ENCODE measurements at places on chromosomes 11 and 22.
A peak's percentile ranks its signal among the peaks of the same experiment; 100 is the strongest.

- DNase-seq: no peak
These were observed 10.7 kb downstream of the FAM118A start for GRCh38 chr22:45320357-45320976.

GRCh38 chr11:114832532-114833125 lies 154.3 kb downstream of the NXPE2 start:
- DNase-seq: no peak

- DNase-seq: no peak
These were observed 459.0 kb downstream of the SOX6 start for GRCh38 chr11:15897211-15897960.

- DNase-seq: no peak
These were observed 12.6 kb upstream of the MRPL23 start for GRCh38 chr11:1934335-1935155.

GRCh38 chr11:12017243-12017678 lies 8.8 kb upstream of the DKK3 start:
- DNase-seq: peak; percentile 89

DNA sequence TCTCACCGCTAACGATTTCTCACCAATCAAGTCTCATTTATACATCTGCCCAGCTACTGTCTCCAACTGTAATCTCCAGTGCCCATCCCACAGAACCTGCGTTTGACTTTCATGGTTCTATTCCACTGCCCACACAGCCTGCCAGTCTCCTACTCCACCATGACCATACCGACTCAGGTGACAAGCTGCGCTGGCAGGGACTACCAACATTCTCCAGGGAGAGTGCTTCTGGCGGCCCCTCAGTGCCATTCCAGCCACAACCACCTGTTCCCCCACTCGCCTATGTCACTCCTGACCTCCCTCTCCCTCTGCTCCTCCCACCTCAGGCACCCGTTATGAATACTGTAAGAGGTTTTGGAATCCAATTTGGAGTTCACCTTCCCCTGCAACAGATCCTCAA lies 108.5 kb upstream of the BID start:
- DNase-seq: no peak

GRCh38 chr11:63459586-63459985 lies 31.4 kb downstream of the PLAAT5 start:
- no peak for DNase-seq

- DNase-seq: no peak
These were observed 1436.3 kb downstream of the TBC1D22A start for GRCh38 chr22:48198489-48199459.

GRCh38 chr11:9273376-9274336 lies 8.5 kb upstream of the DENND5A start:
- DNase-seq: no peak

GRCh38 chr11:131767421-131767820 lies 397.0 kb downstream of the NTM start:
- peak; percentile 59 for DNase-seq

DNA sequence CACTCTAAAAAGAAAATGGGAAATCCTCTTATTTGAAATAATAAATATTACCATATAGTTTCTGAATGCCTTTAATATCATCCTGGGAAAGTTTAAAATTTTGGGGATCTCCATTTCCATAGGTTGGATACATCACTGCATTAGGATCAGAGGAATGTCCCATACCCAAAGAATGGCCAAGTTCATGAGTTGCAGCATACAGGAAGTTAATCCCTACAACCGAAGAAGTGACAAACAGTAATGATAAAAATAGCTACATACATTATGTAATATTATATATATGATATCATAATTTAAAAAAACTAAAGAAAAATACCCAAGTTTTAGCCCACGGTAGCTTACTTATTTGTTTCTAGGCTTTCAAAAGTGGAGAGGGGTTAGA lies 7.4 kb downstream of the MMP7 start:
- DNase-seq: no peak

GRCh38 chr11:127601578-127601977 lies 601.0 kb upstream of the KIRREL3 start:
- DNase-seq: no peak

GRCh38 chr11:6468712-6469495 lies 4.8 kb downstream of the TRIM3 start:
- peak; percentile 94 for DNase-seq

DNA sequence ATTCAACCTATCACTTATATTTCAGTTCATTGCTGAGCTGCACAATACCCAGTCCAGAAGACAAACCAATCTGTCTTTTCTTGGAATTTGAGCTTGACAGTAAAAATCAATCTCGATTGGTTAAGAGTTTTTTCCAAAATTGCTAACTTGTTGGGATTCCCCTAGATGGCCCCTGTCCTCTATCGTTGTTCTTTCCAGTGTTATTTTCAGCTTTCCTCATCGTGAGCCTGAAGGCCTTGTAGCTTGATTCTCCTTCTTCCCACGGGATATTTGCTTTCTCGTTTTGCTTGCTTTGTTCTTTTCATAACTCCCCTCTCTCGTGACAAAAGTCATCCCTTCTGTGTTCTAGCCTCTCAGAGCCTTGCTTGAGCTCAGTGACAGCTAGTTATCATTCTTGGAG lies 3.1 kb downstream of the OR8B8 start:
- DNase-seq: no peak

- no peak for DNase-seq
These were observed 11.2 kb downstream of the MLC1 start for GRCh38 chr22:50074056-50074455.

GRCh38 chr11:14539982-14540421 lies 19.8 kb upstream of the PSMA1 start:
- DNase-seq: no peak

DNA sequence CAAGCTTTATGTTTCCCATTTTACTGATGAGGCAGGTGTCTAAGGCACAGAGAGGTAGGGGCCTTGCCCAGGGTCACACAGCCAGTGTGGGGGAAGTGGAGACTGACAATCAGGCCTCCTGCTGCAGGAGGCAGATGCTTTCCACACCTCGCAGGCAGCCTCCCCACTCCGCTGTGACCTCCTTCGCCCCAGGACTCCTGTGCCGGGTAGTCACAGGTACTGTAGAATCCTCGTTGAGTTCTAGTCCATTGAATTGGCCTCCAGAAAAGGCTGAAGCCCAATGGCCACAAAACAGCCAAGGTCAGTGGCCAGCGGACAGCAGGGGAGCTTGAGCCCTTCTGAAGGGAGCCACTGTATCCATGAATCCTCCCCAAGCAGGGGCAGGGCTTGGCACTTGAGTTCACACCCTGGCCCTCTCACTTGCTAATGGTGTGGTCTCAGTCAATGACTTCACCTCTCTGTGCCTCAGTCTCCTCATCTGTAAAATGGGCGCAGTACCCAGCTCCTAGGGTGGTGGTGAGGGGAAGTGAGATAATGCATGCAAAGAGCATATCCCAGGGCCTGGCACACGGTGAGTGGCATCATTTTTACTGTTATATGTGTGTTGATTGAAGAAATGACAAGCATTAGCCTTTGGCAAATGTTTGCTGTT lies 1.1 kb upstream of the FXYD2 start:
- DNase-seq: no peak

GRCh38 chr11:2794046-2794967 lies 91.3 kb downstream of the CDKN1C start:
- no peak for DNase-seq

DNA sequence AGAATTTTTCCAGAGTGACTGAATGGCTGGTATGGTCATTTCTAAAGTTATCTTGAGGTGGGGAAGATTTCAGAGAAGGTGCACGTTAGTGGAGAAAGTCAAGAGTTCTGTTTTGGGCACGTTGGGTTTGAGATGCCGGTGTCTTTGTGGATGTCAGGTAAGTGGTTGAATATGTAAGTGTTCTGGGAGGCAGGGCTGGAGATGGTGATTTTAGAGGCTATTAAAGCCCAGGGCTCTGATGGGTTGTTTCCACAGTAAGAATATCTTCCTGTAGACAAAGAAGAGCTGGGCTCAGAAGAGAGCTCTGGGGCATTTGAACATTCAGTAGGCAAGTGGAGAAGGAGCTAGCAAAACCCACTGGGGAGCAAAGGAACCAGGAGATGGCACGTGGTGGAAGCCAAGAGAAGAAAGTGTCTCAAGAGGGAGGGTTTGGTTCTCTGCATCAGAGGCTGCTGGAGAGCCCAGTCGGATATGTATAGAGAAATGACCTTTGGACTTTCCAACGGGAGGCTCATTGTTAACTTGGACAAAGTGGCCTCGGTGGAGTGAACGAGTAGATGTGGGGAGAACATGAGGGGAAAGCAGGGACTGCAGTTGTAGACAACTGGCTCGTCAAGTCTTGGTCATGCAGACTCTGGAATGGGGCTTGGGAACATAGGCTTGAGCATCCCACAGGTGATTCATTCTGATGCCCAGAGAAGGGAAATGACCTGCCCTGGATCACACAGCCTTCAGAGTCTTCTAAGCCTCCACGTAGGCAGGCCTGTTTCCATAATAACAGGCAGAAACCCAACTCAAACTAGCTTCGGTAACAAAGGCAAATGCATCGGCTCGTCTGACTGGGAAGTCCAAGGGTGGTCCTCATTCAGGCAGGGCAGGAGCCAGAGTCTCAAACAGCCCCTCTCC lies 98.4 kb upstream of the PARVA start:
- no peak for DNase-seq

GRCh38 chr11:119026970-119027369 lies 3.7 kb downstream of the SLC37A4 start:
- DNase-seq: no peak

GRCh38 chr22:37784829-37785495 lies 22.8 kb upstream of the GCAT start:
- no peak for DNase-seq

GRCh38 chr11:28835790-28836189 lies 727.6 kb downstream of the METTL15 start:
- DNase-seq: peak; percentile 79

GRCh38 chr22:50731811-50732624 lies 6.0 kb upstream of the ACR start:
- peak; percentile 56 for DNase-seq

DNA sequence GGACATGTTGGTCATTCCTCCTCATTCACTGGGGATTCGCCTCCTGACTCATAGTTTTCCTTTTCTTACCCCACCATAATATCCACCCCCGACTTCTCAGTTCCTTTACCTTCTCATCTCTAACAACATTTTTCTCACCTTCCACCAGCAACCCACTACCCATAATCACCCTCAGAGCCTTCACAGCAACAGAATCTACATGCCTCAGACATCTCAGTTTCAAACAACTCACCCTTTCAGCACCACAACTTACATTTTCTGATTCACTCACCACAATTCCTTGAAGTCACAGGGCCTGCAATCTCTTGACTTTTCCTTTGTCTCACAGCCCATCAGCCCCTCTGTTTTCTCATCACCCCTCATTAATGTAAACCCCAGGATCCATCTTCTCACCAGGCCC lies 2.3 kb upstream of the MTNR1B start:
- no peak for DNase-seq

DNA sequence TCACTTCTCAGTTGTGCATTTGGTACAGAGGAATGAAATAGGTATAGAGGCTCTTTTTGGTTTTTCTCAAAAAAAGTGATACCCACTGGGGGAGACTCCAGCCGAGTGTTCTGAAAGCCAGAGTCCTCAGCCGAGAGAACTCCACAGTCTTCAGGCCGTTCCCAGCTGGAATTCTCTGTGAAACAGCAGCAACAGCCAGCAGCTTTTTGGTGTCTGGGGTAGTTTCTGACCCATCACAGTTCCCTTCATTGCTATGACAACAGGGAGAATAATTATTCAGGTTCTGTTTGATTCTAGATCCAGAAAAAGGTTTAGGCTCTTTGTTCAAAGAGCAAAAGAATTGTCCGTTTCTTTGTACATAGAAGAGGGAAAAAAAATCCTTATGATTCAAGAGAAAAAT lies 84.6 kb downstream of the C22orf31 start:
- DNase-seq: peak; percentile 18

DNA sequence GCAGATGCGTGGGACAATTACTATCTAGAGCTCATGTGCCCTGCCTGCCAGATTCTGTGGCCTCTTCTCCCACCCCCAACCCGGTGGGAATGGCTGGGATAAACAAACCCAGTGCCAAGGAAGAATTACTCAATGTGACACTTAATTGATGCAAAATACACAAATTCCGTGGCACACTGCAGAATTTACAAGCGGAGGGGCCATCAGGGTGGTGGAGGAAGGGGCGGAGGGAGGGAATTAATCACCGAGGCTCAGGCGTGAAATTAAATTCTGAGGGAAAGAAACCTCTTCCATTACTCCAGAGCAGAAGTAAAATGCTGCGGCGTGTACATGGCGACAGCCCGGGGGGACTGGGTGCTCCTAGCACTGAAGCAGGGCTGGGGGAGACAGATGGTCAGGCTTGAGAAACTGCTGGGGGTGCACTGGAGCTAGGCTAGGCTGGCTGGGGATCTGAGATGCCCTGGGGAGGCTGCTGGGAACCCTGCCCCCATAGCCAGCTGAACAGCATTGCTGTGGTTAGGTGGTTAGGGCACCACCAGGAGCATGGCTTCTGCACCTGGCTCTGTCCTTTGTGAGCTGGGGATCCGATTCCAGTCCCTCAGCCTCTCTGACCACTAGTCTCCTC lies 200.6 kb downstream of the CEP164 start:
- DNase-seq: no peak

DNA sequence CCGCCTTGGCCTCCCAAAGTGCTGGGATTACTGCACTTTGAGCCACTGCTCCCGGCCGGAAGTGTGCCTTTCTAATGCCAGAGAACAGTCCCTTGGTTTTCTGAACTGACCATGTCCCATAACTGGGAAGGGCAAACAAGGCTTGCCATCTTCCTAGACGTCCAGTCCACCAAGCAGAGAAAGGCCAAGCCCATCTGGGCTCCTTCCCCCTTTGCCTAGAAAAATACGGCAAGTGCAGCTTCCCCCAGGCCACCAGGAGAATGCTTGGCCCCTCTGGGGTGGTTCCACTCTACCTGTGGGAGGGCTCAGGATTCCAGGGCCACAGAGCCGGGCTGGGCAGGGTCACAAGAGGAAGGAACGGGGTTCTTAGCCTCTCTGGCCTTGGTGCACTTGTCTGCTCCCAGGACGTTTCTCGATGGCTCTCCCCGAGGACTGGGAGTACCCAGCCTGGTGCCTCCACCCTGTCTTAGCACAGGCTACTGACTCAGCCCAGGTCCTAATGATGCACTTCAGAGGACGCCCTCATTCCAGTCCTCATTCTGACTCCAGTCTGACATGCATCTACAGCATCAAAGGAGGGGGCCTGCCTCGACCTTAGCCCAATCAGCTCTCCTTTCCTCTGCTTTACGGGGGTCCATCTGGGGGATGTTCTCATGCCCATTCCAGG lies 1.2 kb downstream of the USP2 start:
- no peak for DNase-seq

Measured in dermis blood vessel endothelial cell (primary cell).